Central memory CD4-positive, alpha-beta T cell (primary cell): ENCODE measurements at places on chromosomes 1 and 21.
A peak's percentile ranks its signal among the peaks of the same experiment; 100 is the strongest.

- DNase-seq: no peak
Measured at GRCh38 chr1:115198938-115199337, 109.6 kb upstream of the TSPAN2 start.

DNA sequence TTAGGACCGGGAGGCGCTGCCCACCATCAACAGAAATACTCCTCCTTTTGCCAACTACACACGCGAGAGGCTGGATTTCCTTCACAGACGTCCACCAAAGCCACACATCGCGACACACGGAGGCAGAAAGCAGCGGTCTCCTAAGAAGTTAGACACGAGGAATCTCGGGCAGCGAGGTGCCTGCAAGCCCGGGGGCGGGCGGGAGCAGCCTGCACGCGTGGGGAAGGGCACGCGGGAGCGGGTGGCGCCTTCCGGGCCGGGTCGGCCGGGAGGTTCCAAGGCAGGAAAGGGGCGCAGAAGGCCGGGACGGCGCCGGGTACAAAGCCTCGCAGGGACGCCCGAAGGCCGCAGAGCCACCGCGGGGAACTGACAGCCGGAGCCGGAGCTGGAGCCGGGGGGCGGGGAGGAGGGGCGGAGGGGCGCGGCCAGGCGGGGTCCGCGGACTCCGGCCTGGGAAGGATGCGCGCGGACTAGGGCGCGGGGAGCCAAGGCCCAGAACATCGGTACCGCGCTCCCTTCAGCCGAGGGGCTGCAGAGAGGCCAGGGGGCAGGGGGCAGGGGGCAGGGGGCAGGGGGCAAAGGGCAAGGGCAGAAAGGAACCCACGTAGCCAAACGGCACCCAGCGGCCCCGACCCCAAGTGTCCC lies 722 bp downstream of the NPHP4 start:
- peak; percentile 31 for DNase-seq

DNA sequence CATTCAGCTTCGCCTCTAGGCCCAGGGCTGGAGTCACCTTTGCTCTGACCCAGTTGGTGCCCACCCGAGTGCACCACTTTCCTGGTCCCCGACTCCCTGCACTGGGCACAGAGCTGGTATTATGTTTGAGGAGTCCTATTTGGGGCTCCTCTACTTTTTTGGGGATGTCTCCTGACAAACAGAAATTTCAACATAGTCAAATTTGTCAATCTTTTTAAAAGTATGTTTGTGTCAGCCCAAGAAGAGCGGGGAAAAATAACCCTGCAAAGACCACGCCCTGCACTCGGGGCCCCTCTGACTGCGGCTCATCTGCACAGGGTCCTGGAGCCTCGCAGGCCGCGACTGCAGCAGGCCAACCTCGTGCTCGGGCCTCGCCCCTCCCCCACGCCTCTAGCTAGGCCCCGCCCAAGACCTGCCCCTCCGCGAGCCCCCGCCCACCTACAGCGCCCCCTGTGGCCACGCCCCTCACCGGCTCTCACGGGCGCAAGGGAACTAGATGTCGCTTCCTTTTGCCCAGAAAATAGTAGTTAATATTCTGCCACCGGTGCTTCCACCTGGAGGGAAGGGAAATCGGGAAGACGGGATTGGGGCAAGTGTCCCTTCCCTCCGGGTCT lies 11.4 kb downstream of the FAM229A start:
- DNase-seq: no peak

DNA sequence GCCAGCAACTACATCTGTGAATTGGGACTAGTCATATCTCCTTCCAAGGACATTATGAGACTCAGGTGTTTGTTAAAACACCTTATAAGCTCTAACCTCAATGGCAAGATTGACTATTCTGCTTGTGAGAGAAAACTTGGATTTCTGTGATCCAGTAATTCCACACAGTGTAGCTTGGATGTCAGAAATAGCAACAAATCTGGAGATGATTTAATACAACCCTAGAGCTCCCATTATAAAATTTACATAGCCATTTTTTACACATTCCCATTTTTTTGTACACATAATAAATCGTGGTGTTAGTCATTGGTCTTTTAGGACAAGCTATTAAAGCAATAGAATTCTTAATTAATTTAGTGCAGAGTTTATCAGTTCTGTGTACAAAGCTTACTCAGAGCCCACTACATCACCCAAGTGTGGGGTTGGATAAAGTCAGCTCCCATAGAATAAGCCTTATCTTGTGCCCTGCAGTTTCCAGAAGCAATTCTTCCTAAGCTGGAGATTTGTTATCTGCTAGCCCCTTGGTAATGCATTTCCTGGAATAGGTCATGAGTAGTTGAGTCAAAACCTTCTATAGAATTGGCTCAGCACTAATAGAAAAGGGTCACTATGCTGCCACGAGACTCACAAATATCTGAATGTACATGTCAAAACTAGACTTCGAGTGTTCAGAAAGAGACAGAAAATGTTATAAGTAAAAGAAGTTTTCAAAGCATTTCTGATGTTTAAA lies 434.0 kb upstream of the RUNX1 start:
- DNase-seq: no peak

DNA sequence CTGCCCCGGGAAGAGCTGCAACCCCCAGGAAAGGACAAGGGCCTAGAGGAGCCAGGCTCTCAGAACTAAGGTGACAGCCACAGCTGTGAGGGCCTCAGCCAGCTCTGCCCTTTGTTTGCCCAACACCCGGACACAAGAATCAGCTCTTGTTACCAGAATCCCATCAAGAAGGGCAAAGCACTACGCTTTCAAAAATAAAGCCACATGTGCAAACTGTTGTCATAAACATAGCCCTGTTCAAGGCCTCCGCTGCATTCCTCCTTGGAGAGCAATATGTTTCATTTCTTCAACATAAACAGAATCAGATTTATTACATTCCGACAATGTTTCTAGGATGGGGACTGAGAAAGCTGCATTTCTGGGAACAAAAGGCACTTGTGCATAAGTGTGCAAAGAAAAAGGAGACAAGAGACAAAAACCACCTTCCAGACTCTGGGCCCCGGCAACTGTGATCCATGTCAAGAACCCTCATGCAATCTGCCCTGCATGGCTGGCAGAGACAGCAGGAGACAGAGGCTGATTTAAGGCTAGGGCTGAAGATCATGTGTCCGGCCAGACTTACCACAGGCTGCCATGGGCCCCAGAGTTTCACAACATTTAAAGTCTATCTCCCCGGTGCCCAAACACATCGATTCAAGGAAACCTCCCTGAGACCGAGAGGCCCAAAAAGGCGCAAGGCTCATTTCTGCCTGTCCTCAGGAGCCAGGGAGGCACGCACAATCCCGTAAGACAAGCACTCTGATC lies 71.0 kb downstream of the SSBP3 start:
- DNase-seq: no peak

DNA sequence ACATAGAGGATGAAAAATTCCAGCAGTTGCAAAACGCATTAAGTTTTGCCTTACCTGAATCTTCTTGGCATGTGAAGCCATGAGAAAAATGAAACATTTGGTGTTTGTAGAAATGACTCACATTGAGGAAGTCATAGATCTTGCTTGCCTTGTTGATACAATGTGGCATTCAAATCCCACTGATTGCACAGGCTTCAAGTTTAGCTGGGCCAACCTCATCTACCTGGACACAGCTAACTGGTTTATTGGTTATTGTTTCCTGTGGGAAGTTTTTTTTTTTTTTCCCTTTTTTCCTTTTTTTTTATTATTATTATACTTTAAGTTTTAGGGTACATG lies 168.9 kb upstream of the C21orf91 start:
- no peak for DNase-seq

DNA sequence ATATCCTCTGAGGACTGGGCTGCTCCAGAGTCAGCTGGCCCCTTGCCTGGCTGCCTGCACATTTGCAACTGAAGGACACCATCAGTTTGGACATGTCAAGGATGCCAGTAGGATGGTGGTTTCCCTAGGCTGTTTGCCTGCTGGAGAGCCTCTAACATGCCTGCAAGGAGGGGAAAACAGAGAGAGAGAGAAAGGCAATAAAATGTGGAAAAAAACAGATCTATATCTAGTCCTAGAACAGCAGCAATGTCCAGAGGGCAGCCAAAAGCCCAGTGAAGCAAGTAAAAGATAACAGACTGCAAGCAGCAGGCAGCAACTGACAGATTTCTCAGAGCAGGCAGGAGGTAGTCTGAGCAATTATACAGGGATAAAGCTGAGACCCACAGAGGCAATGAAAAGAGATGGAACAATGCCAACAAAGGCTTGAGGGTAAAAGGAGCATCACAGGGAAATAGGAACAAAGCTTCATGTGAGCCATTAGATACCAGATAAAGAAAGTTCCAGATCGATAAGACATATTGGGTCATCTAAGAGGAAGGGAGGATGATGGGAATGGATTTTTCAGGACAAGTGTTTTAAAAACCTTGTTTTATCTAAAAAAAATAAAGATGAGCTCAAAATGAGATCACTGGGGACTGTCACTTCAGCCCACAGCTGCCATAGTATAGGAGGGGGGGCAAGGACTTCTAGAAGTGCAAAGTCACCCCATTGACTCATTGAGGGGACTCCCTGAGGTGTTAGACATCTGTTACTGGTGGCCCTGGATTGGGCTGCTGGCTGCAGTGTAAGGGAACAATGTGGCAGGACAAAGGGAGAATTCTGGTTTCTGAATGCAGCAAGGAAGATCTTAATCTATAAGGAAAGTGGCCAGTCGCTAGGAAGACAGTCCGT lies 38.6 kb upstream of the GADD45A start:
- no peak for DNase-seq

DNA sequence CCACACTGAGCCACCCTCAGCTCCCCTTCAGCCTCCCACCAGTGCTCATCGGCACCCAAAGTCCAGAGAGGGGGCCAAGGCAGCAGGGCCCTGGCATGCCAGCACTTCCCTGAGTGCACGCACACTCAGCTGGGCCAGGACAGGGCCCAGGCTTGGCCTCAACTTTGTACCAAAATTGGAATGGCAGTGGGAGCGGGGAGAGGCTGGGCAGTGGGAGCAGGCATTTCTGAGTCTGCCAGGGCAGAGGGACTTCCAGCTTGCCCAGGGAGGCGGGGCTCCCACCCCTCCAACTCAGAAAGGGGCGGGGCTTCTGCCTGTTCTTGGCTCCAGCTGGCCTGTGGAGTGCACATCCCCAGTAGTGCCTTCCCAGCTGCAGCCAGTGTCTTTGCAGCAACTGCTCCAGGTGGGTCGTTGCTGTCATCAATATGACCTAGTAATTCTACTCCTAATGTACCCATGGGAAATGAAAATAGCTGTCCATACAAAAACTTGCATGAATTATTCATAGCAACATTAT lies 10.3 kb upstream of the SNX7 start:
- no peak for DNase-seq
